Endothelial cell (in vitro differentiated cells): ENCODE measurements at places on chromosomes 2 and 18. TPM values are rescaled to one million over a fixed set of nuclear protein-coding genes. Genes with fewer than 3 reads are reported as not detected.

LIMS3 gene
- 10.0 TPM for total RNA-seq

RAB27B gene
- 0.41 TPM for total RNA-seq

OSGEPL1 gene
- total RNA-seq, result 4.2 TPM

CCDC74B gene
- 20.4 TPM for total RNA-seq

CDK15 gene
- not detected for total RNA-seq

MOGAT1 gene
- total RNA-seq, result 0.26 TPM

DNA sequence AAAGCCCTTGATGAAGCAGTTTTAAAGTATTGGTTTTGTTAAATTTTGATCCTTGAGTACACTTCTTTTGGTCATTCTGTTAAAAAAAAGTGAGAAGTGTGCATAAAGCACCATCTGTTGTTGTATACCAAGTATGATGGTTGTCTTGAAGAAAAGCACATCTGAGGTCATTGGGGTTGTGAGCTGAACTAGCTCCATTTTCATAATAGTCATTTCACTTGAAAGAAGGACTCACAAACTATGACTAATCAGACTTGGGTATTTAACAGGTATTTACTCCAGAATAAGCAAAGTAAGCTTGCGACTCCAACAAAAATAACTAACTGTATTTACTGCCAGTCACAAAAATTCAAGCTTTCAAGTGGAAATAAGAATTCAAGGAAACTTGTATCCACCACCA lies 35.1 kb downstream of the CHN1 start:
- no peak overlapping the region for H3K27ac ChIP-seq
- peaks cover 5% of the 10 kb centered on the region for H3K27me3 ChIP-seq
- no peak overlapping the region for H3K4me3 ChIP-seq
- no peaks in the 10 kb centered on the region for H3K36me3 ChIP-seq
- peaks cover 25% of the 10 kb centered on the region for H3K4me1 ChIP-seq
- no peak for DNase-seq

GRCh38 chr2:5394223-5394622 lies 298.0 kb upstream of the SOX11 start:
- H3K36me3 ChIP-seq, result no peaks in the 10 kb centered on the region
- no peak overlapping the region for H3K27ac ChIP-seq
- H3K4me3 ChIP-seq, result no peak overlapping the region
- H3K27me3 ChIP-seq, result peaks cover 6% of the 10 kb centered on the region
- H3K4me1 ChIP-seq, result no peaks in the 10 kb centered on the region

DNA sequence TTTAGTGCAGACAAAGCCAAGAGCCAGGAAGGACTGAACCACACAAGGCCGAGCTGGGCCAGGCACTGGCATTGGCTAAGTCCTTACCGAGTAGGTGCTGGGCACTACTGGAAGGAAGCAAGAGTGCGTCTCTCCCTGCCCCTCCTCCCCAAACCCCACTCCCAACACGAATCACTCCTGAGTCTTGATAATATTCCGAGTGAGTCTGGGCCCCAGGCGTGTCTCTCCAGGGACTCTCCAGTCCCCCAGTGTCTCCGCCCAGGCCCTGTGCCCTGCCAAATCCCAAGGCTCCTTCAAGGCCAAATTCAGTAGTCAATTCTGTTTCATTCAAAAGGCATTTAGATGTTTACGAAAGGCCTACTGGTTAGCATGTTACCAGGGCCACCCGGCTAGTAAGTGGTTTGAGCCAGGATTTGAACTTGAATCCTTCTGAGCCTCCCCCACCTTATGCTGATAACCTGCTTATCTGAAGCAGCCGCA lies 82.8 kb downstream of the GLI2 start:
- H3K4me3 ChIP-seq, result no peak overlapping the region
- no peak overlapping the region for H3K27ac ChIP-seq
- no peak for DNase-seq
- peaks cover 8% of the 10 kb centered on the region for H3K27me3 ChIP-seq
- H3K4me1 ChIP-seq, result peaks cover 3% of the 10 kb centered on the region

- no peaks in the 10 kb centered on the region for H3K36me3 ChIP-seq
- H3K4me1 ChIP-seq, result peaks cover 16% of the 10 kb centered on the region
- no peak overlapping the region for H3K4me3 ChIP-seq
- peaks cover 3% of the 10 kb centered on the region for H3K27me3 ChIP-seq
- no peak for DNase-seq
Observed at GRCh38 chr2:130884503-130884902, 47.8 kb downstream of the ARHGEF4 start.

DNA sequence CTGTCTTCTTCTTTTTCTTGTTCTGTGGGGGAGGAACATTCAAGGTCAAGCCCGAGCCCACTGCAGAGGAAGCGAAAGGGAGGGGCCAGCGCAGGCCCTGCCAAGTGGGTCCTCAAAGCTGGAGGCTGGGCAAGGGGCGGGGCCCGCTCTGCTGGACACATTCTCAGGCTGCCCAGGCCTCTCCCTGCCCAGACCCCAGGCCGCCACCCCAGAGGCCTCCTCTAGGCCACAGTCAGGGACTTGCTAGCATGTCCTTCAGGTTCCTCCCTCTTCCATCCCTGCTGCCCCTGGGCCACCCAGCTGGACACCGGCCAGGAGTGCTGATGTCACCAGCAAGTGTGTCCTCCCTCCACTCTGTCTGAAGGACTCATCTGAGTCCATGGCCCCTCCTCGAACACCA lies 44.1 kb downstream of the KIF1A start:
- no peak overlapping the region for H3K4me3 ChIP-seq
- H3K36me3 ChIP-seq, result peaks cover 4% of the 10 kb centered on the region
- H3K4me1 ChIP-seq, result no peaks in the 10 kb centered on the region
- peaks cover 1% of the 10 kb centered on the region for H3K27me3 ChIP-seq
- no peak overlapping the region for H3K27ac ChIP-seq

- no peak for DNase-seq
- no peaks in the 10 kb centered on the region for H3K4me1 ChIP-seq
- no peaks in the 10 kb centered on the region for H3K36me3 ChIP-seq
- H3K27me3 ChIP-seq, result no peaks in the 10 kb centered on the region
- H3K4me3 ChIP-seq, result no peak overlapping the region
Observed at GRCh38 chr2:122333932-122334331, 578.5 kb downstream of the TSN start.

GRCh38 chr18:44654573-44654972 lies 26.1 kb upstream of the SETBP1 start:
- H3K4me3 ChIP-seq, result no peak overlapping the region
- no peak overlapping the region for H3K27ac ChIP-seq
- peaks cover 2% of the 10 kb centered on the region for H3K27me3 ChIP-seq
- H3K36me3 ChIP-seq, result no peaks in the 10 kb centered on the region
